Dermis microvascular lymphatic vessel endothelial cell (primary cell): ENCODE measurements at places on chromosomes 2 and 18. TPM values are rescaled to one million over a fixed set of nuclear protein-coding genes. Genes with fewer than 3 reads are reported as not detected.

The GLI2 gene
- total RNA-seq, result under 0.01 TPM in 2 replicates

The CSRNP3 gene
- total RNA-seq, result 0.13 and 0.38 TPM in 2 replicates

The TLX2 gene
- total RNA-seq, result not detected in 2 replicates

The CCDC93 gene
- total RNA-seq, result 17.7 and 23.3 TPM in 2 replicates

The CNRIP1 gene
- 31.2 and 44.9 TPM in 2 replicates for total RNA-seq

The REEP1 gene
- total RNA-seq, result 6.7 and 15.0 TPM in 2 replicates

The CHN1 gene
- total RNA-seq, result 9.8 and 9.9 TPM in 2 replicates

The DSC2 gene
- under 0.01 and 0.13 TPM in 2 replicates for total RNA-seq

The MBOAT2 gene
- 4.5 and 5.3 TPM in 2 replicates for total RNA-seq

The NT5C1B gene
- not detected in 2 replicates for total RNA-seq

DNA sequence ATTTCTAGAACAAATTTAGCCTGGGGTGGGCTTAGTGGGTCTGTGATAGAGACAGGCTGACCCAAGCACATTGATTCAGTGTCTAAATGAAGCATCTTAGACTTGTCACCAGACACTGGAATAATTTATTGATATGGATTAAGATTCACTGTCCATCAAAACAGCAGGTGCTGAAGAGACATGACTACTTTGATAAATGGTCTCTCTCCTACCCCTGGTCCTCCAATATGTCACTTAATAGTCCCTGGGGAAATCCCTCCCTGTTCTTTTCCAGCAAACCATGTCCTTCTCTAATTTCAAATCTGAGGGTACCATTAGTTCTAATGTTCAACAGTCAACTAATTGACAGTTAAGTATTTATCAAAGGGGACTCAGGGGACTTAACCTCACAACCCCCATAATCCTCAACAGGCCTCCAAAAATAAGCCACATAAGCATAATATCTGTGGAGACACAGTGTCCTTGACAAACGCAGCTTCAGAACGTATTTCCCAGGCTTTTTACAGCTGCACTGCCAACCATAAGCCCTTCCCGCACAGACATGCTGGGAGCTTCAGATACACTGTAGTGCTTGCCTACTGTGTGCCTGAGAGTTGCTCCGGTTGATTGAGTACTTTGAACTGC, 391.0 kb downstream of the THSD7B start:
- DNase-seq, result no peak

DNA sequence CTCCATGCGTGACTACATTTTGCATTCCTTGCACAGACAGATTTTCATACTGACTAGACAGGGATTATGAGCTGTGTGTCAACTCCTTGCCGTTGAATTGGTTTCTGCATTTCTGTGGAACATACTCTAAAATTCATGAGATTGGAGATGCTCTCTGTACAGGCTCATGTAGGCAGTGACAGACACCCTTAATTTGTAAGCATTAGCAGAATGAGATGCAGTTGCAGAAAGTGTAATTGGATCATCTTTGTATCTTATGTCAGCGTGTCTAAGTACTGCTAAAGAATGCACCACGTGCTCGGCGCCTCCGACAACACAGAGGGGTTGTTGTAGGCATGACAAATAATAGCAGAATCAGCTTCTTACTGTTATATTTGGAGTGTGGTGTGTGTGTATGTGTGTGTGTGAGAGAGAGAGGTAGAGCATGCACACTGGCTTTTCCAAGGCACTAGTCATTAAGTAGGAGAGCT, 212.4 kb downstream of the CMPK2 start:
- no peak for DNase-seq

- peak; percentile 49 for DNase-seq
Measured at GRCh38 chr2:70089983-70090525, 2.8 kb downstream of the PCBP1 start.

- no peak for DNase-seq
Measured at GRCh38 chr2:173392731-173393130, 38.1 kb downstream of the CDCA7 start.

DNA sequence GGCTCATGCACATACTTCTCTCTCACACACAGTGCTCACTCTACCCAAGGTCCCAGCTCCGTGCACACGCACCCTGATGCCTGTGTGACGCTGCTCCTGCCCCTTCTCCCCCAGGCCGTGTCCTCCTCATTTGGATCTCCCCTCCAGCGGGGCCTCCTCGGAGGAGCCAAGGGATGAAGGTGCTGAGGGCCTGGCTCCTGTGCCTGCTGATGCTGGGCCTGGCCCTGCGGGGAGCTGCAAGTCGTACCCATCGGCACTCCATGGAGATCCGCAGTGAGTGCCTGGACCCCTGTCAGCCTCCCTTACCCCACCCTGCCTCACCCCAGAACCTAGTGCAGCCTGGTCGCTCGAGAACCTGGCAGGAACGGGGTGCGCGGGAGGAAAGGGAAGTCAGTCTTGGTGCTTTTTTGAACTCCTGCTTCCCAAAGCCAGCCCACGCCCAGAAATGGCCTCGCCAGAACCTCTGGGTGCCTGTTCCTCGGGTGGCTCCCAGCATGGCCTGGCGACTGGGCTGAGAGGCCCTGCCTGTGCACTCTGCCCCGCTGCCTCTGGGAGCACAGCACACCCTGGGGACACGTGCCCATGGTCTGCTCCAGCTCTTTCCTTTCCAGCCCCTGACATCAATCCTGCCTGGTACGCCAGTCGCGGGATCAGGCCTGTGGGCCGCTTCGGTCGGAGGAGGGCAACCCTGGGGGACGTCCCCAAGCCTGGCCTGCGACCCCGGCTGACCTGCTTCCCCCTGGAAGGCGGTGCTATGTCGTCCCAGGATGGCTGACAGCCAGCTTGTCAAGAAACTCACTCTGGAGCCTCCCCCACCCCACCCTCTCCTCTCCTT, at the start of gene PRLH:
TSS of gene PRLH (plus strand) at position 174 of the 835 bp plus-strand sequence. CDS start at position 174, 0 bp downstream.
- DNase-seq, result no peak

GRCh38 chr2:186559848-186560247, 30.0 kb upstream of the ITGAV start:
- no peak for DNase-seq

GRCh38 chr18:36309436-36310391, 12.2 kb downstream of the FHOD3 start:
- DNase-seq, result no peak

GRCh38 chr2:196263181-196263747, 91.9 kb upstream of the STK17B start:
- DNase-seq, result peak; percentile 50

DNA sequence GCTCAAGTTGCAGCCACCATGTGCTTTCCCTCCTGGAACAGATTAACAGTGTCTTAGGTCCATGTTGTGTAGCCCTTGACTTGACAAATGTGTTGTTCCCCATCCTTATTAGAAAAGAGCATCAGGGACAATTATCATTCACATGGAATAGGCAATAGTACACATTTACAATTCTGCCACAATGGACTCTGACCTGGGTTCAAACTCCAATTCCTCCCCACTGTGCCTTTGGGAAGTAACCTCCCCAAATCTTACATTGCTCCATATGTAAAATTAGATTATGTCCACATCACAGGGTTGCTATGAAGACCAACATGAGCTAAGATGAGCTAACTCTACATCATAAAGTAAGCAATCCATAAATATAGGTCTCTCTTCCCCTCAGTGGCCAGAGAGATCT, 193.8 kb downstream of the NRP2 start:
- no peak for DNase-seq

- peak; percentile 93 for DNase-seq
Measured at GRCh38 chr18:34659579-34660517, 50.2 kb upstream of the DTNA start.

DNA sequence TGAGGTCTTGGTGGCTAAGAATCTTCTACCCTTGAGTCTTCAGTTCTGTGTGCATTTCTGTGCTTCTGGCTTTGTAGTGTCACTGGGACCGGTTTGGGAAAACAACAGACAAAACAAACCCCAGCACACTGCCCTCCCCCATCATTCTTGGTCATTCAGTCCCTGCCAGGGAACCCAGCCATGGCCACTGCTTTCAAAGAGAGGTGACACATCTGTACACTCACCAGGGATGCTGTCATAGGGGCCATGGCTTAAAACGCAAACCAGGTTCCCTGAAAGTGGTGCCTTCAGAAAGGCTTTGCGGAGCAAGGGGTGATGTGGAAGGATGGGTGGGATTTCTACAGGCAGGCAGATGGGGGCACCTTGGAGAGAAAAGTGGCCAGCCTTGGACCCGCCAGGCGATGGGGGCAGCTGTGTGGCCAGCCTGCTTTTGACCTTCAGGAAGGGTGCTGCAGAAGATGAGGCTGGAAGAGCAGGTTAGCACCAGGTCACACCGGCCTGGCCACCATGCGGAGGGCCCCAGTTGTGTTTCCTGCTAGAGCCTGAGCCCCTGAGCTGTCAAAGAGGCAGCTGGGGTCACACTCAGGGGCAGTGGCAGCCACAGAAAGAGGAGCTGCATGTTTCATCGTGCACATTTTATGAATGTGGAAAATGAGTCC, 101.3 kb downstream of the INHBB start:
- DNase-seq, result no peak

DNA sequence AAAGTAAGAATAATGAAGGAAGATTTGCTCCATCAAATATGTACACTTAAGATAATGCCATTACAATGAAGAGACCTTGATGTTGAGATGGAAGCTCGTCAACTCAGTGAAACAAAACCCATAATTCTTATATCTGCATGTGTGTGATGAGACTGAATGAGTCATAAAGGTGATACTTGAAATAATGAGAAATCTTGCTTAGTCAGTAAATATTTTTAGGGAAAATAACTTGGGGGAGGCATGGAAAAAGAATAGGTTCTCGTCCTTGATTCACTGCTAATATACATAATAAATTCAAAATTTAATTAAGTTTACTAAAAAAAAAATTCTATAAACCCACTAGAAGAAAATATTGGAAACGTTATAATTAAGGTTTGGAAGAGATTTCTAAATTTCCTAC, 75.2 kb downstream of the TRIB2 start:
- DNase-seq, result no peak
